ENCODE measurements at places on chromosomes 12 and 14.

- no peak for DNase-seq
These were observed 2.6 kb downstream of the SIX4 start for GRCh38 chr14:60721326-60722106.

DNA sequence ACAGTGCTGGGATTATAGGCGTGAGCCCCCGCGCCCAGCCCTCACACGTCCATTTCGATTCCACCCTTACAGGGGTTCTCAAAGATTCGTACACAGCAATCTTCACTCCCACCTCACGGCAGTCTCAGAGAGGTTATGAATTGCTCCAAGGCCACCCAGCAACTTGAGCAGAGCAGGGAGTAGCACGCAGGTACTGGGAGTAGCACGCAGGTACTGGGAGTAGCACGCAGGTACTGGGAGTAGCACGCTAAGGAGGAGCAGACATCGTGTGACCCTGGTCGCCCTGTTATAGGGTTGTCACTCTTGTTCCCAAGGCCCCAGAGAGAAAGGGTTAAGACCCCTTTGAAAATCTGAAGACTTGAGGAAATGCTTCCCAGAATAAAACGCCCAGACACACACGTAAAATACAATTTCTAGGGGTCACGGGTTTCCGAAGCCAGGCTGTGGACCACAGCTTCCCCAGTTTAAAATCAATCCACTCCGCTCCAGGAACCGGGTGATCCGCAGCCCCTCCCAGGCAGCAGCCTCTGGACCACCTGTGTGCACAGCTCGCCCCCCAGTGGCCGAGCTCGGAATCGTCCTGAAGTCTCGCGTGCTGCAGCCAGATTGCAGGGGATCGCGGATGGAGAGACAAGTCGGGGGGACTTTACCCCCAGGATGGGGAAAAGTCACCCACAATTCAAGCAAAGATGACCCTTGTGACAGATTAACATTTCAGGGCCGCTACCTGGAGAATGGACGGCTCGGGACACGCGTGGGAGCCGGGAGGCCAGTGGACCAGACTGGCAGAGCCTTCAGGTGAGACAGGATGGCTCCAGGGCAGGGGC, 92.0 kb downstream of the SCARB1 start:
- no peak for DNase-seq

DNA sequence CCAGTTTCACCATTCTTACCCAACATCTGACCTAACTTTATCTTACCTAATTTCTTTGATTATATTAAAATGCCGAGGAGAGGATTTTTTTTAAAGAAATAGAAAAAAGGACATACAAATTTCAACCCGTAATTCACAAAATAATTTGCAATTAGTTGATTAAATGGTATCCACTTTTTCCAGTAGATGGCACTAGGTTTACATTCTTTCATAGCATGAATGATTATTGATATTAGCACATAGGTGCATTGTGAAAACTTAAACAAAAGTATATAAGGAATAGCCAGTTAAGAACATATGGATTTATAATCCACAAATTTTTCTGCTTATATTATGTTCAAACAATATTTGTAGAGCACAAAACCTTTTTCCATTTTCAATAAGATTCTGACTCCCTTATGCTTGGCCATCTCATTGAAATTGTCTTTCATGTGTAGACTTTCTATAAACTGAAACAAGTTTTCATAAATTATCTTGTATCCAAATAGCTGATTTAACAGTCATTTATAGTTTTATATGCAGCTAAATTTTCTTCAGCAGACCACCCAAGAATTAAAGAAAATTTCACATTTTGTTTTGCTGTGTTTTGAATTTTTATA, 35.3 kb downstream of the MSRB3 start:
- DNase-seq: no peak

DNA sequence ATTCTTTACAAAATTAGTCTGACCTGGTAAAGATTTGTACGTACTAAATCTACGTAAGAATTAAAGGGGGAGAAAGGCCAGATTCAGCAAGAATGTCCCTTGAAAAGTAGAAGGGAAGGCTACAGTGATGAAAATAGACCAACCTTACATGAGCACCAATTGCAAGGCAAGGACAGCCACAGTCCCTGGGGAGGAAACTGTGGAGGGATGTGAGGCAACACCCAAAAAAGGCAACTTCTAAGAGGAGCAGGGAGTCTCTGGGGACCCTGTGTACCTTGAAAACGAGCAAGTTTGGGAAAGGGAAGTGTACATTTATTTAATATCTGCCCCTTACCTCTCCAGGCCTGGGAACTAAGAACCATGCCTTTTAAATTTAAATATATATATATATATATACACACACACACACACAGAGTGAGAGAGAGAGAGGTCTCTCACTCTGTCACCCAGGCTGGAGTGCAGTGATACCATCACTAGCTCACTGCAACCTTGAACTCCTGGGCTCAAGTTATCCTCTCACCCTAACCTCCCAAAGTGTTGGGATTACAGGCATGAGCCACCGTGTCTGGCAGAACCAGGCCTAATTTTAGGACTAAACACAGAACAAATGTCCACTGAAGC, 56.4 kb downstream of the TMCC3 start:
- DNase-seq: no peak

DNA sequence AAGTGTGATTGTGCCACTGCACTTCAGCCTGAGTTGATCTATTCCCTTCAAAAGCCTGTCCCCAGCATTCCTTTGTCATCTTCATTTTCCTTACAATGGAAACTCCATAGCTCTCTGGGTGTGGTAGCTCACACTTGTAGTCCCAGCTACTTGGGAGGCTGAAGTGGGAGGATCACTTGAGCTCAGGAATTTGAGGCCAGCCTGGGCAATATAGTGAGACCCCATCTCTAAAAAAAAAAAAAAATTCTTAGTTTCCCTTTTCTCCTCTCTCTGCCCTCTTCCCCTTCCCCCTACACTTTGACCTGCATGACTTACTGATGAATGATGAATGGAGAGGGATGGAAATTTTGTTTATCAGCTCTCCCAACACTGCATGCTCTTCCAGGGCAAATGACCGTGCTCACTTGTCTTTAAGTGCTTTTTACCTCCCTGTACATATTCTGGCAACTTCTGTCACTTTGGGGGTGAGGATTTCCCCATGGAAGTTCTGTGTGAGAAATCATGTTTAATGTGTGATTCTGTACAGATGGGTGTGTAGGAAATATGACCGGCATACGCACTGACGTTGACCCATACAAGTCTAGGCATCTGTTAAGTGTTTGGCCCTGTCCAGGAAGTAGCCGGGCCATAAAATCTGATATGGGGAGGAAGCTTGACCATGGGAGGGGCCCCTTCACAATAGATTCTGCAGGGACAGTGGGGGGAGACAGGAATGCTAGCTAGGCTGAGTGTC, 65.4 kb downstream of the ZFP36L1 start:
- DNase-seq: no peak

DNA sequence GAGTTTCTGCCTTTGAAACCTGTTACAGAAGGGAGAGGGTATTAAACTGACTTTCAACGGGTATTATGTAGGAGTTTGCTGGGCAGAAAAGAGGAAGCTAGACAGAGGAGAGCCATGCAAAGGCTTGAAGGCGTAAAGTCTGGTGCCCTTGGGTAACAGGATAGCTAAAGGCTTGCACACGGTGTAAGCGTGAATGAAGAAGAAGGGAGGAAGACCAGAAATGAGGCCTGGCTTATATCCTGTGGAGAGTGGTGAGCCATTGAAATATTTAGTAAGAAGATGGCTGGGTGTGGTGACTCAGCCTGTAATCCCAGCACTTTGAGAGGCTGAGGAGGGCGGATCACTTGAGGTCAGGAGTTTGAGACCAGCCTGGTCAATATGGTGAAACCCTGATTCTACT, 22.6 kb downstream of the SUDS3 start:
- DNase-seq: no peak

DNA sequence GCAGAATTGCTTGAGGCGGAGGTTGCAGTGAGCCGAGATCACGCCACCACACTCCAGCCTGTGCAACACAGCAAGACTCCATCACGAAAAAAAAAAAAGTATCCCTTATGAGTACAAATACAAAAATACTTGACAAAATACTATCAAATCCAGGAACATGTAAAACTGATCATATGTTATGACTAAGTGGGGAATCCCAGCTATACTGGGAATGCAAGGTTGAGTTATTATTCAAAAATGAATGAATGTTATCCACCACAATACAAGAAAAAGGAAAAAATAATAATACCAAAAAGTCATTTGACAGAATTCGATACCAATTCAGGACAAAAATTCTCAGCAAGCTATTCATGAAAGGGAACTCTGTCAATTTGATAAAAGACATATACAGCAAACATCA, 32.6 kb downstream of the MOK start:
- no peak for DNase-seq

DNA sequence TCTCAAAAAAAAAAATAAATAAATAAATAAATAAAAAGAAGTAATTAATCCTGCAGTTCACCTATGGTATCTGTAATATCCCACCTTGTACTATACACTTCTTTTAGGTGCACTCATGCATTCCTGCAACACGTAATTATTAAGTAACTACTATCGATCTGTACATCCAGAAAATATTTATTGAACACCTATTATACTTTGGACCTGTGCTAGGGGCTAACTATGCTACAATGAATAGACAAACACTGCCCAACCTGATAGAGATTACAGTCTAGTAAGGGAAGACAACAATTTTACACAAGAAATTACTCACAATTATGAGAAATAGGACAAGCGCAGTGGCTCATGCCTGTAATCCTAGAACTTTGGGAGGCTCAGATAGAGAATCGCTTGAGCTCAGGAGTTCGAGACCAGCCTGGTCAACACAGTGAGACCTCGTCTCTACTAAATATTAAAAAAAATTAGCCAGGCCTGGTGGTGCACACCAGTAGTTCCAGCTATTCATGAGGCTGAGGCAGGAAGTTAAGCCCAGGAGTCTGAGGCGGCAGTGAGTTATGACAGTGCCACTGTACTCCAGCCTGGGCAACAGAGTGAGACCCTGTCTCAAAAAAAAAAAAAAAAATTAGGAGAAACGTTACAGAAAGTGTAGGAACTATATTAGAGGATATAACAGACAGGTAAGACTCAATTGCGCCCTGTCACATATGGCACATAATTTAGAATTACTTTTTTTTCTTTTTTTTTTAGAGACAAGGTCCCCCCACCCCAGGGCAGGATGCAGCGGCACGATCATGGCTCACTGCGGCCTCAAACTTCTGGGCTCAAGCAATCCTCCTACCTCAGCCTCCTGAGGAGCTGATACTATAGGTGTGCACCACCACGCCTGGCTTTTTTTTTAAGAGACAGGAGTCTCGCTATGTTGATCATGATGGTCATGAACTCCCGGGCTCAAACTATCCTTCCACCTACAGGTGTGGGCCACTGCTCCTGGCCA, 1.2 kb downstream of the NRDE2 start:
- DNase-seq: no peak

GRCh38 chr14:61536661-61537562, 158.4 kb upstream of the HIF1A start:
- no peak for DNase-seq

DNA sequence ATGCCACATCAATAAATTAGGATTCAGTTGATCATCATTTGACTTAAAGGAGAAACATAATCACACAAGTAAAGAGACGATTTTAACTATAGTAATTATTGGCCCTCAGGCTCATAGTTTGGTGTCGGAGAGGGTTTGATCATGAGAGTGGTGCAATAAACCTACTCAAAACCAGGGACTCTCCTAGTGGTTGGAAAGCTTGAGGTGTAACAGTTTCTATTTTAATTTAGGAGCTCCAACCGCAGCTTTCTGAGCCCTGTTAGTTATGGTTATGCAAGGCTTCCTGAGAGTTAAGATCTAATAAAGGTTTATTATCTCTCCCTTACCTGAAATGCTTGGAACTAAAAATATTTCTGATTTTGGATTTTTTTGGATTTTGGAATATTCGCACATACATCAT, 36.4 kb downstream of the TMTC2 start:
- DNase-seq: no peak

GRCh38 chr12:88638388-88638787, 58.1 kb upstream of the KITLG start:
- no peak for DNase-seq

DNA sequence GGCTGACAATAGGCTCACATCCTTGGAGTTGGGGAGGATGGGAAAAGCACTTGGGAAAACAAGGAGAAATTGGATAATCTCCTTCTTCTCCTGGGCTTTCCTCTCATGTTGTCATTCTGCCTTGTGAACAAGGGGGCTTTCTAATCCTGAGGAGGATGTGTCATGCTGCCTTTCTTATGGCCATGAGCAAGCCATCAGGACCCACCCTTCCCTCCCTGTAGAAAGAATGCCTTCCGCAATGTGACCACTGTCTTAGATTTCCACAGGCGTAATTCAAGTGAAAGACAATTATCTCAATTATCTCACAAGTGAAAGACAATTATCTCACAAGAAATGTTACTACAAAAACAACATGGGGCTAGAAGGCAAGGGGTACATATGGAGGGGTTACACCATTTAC, 3.0 kb upstream of the OR6S1 start:
- no peak for DNase-seq

DNA sequence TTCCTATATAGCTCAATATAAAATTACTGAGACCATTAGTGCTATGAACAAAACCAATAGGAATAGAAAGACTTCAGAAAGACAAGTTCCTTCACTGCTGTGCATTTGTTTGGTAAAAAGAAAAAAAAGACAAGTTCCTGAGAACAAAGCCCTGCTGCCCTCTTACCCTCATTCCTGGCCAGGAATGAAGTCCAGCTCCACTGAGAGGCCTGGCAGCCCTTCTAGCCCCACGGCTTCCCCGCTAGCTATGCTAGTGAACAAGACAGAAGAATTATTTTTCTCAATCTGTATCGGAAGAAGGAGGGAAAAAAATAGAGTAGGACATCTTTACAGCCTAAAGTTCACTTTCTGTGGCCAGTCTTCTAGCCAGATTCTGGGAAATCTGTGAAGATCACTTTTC, 1.6 kb downstream of the MFAP5 start:
- no peak for DNase-seq

DNA sequence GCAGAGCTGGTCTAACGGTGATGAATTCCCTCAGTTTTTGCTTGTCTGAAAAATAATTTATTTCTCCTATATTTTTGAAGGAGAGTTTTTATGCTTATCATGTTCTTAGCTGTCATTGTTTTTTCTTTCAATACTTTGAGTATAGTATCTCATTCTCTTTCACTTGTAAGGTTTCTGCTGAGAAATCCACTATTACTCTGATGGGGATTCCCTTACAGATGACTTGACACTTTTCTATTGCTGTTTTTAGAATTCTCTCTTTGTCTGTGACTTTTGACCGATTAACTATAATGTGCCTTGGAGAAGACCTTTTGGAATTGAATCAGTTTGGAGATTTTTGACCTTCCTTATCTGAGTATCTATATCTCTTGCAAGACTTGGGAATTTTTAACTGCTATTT, 139.6 kb downstream of the PRKD1 start:
- no peak for DNase-seq

- no peak for DNase-seq
These were observed 212.5 kb downstream of the CRADD start for GRCh38 chr12:93889516-93890212.

Measured in SK-N-MC (cell line).